ENCODE measurements at places on chromosomes 11 and 22. TPM values are rescaled to one million over a fixed set of nuclear protein-coding genes. Genes with fewer than 3 reads are reported as not detected.

The AHNAK gene
- total RNA-seq = 1,009 TPM

- DNase-seq = no peak
These were observed 101.2 kb upstream of the HSD17B12 start for GRCh38 chr11:43579171-43579918.

GRCh38 chr11:1968454-1969002 lies 21.4 kb downstream of the MRPL23 start:
- DNase-seq = no peak

- DNase-seq = no peak
These were observed 74.3 kb downstream of the ACER3 start for GRCh38 chr11:76935042-76935441.

- DNase-seq = no peak
These were observed 101.0 kb upstream of the AKIP1 start for GRCh38 chr11:8809939-8810539.

DNA sequence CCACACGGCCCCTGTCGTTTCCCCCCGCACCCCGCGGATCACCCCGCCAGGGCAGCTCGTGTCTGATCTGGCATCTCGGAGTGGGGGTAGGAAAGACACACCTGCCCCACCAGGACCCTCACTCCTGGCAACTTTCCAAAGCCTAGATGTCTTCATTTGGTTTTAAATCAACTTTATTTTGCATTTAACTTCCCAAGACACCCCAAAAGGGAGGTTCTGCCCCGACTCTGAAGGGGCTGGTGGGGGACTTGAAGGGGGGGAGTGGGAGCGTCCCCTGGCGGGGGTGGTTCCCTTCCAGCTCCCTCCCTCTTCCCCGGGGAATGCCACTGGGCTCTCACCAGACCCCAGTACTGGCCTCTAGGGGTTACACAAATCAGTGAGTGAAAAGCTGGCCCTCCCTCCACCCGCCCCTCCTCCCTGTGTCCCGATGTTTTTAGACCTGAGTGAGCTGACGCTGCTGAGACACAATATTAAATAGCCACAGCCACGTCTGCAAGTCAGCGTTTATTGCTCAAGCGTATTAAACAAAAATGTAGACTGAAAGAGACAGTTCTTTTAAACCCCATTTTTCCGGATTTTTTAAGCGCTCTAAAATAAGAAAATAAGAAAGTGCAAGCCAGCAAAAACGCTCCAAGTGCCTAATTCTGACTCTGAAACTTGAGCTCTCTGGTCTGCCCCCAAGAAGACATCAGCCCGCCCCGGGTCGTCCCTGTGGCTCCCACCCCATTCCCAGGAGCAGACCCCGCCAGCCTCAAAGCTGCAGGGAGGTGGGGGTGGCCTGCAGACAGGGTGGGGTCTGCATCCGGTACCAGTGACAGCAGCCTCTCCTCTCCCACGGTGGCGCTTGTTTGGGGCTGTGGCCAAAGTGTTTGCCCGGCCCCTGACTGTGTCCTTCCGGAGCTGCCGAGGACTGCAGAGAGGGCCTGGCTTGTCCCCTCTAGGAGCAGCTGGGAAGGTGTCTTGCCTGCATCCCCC lies 1.1 kb upstream of the TTLL8 start:
- DNase-seq = no peak

DNA sequence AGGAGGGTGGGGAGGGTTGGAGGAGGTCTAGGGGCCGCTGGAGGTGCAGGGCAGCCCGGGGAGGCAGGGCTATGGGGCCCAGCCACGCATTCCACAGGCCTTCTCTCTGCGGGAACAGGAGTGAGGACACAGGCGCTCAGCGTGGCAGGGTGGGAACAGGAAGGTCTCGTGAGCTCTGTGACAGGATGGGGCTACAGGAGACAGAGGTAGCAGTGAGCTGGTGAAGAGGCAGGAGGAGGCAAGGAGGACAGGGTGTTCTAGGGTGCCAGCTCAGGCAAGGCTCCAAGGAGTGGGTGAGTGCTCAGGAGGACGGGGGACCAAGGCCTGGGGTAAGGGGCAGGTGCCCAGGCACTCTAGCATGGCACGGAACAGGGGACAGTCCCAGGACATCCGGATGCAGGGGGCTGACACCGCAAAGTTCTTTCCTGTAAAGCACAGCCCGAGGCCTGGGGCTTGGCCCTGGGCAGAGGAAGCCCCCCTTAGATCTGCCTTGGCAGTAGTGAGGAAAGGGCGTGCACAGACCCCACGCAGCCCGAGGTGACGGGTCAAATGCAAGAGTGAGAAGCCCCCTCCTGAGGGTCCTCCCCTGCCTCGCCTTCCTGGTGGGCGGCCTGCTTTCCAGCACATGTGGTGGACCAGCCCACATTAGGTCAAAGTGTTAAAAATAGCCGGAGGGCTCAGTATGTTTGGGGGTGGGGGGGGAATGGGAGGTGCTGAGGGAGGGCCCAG lies 4.7 kb upstream of the NEAT1 start:
- DNase-seq = no peak

GRCh38 chr22:27810609-27811151 lies 9.1 kb upstream of the MN1 start:
- DNase-seq = peak; percentile 64

DNA sequence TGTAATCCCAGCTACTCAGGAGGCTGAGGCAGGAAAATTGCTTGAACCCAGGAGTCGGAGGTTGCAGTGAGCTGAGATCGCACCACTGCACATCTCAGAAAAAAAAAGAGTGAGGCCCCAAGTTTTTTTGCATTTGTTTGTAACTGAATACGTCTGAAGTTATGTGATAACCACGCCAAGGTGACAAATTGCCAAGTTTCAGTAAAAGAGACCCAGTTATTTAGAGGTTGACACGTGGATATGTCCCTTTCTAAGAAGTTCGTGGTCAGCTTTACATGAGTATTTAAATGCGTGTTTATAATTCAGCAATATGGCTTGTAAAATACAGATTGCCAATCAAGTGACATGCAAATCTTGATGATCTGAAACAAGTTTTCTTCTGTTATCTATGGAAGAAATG lies 8.0 kb downstream of the PPARA start:
- no peak for DNase-seq
